Right renal pelvis (tissue), 4 donors: ENCODE measurements at places on chromosomes 6 and 20.

GRCh38 chr6:31202259-31203166, 32.0 kb upstream of the POU5F1 start:
- DNase-seq = no peak

GRCh38 chr20:42963796-42964195, 225.9 kb downstream of the PTPRT start:
- DNase-seq = no peak

- no peak for DNase-seq
Observed at GRCh38 chr6:34046617-34047016, 99.3 kb downstream of the GRM4 start.

GRCh38 chr20:47710665-47711045, 74.6 kb downstream of the SULF2 start:
- no peak for DNase-seq

DNA sequence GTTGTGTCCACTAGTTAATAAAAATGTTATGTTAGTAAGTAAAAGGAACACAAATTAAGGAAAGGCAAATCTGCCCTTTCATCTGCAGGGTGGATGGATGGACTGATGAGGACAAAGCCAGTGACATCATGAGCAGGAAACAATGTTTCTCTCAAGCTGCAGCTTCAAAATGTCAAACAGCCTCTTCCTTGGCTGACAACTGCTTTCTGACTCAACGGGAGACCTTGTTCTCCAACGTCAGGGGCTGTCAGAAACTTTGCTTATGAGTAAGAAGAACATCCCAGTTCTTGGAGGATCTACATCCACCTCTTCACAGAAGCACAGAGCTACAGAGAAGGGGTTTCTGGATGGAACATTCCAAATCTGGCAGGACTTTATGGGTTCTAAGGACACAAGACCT, 6.0 kb downstream of the CST2 start:
- no peak for DNase-seq

DNA sequence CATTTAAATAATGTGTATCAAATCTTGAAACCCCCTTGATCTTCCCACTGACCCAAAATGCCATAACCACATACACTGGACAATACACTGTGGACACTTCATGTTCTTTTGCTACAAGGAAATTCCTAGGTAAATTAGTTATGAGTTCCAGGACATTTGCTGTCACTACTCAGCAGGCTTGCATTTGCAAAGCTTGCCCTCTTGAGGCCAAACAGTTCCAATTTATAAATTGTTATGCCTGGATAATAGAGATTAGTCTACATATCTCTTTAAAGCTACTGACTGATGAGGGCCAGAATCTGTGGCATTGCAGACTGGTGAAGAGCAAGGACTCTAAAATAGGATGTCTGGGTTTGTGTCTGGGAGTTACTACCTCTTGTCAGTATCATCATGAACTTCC, 17.4 kb upstream of the RAB32 start:
- DNase-seq = no peak

- DNase-seq = peak; percentile 77
Observed at GRCh38 chr20:46568570-46569129, 18.2 kb upstream of the OCSTAMP start.

DNA sequence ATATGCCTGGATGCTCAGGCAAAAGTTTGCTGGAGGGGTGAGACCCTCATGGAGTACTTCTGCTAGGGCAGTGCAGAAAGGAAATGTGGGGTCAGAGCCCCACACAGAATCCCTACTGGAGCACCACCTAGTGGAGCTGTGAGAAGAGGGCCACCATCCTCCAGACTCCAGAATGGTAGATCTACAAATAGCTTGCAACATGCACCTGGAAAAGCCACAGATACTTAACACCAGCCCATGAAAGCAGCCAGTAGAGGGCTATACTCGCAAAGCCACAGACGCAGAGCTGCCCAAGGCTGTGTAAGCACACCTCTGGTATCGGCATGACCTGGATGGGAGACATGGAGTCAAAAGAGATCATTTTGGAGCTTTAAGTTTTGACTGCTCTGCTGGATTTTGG, 60.7 kb upstream of the GJE1 start:
- DNase-seq = no peak

GRCh38 chr20:47262365-47263013, 94.0 kb downstream of the ZMYND8 start:
- DNase-seq = no peak

DNA sequence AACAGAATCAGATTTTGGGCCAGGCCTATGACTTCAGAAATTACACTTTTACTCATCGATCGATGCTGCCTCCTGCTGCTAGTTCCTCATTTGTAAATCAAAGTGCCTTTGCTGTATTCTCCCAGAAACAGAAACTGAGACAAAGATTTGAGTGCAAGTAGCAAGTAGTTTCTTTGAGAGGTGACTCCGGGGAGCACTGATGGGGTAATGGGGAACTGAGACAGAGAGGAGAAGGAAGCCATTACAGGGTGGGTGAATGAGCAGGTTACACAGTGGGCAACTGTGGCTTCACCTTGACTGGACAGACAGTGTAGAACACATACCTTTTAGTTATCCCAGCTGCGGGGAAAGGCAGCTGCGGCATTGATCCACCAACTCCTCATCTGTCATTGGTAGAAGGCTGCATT, 9.7 kb upstream of the CD40 start:
- DNase-seq = no peak

DNA sequence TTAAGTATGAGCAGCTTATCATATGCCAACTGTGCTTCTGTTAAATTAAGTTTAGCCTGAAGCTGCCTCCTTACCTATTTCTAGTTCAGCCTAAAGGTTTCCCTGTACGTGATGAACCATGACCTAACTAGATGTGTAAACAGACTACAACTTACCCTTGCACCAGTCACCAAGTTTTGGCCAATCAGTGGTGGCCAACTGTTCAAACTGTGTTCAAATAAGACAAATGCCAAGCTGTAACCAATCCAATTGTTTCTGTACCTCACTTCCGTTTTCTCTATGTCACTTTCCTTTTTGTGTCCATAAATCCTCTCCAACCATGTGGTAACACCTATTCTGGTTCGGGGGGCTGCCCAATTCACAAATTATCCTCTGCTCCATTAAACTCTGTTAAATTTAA, 6.0 kb upstream of the SLC2A10 start:
- no peak for DNase-seq

GRCh38 chr6:4459996-4460395, 316.2 kb upstream of the CDYL start:
- no peak for DNase-seq

DNA sequence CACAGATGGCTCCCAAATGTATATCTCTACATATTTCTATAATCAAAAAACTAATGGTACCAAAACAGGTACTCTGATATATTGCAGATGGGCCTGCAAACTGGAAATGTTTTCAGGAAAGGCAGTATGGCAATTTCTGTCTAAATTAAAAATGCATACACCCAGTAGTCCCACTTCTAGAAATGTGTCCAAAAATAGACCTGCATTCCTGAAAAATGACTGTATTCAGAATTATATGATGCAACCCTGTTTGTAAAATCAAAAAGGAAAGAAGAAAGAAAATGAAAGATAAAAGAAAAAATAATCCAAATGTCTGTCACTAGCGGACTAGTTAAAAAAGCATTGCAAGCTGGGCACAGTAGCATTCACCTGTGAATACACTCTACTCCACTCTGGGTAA, 12.9 kb upstream of the MICB start:
- no peak for DNase-seq

GRCh38 chr6:73388800-73389512, 5.7 kb upstream of the DDX43 start:
- DNase-seq = peak; percentile 27

- peak; percentile 3 for DNase-seq
Observed at GRCh38 chr6:29524444-29525310, 34.9 kb downstream of the UBD start.

DNA sequence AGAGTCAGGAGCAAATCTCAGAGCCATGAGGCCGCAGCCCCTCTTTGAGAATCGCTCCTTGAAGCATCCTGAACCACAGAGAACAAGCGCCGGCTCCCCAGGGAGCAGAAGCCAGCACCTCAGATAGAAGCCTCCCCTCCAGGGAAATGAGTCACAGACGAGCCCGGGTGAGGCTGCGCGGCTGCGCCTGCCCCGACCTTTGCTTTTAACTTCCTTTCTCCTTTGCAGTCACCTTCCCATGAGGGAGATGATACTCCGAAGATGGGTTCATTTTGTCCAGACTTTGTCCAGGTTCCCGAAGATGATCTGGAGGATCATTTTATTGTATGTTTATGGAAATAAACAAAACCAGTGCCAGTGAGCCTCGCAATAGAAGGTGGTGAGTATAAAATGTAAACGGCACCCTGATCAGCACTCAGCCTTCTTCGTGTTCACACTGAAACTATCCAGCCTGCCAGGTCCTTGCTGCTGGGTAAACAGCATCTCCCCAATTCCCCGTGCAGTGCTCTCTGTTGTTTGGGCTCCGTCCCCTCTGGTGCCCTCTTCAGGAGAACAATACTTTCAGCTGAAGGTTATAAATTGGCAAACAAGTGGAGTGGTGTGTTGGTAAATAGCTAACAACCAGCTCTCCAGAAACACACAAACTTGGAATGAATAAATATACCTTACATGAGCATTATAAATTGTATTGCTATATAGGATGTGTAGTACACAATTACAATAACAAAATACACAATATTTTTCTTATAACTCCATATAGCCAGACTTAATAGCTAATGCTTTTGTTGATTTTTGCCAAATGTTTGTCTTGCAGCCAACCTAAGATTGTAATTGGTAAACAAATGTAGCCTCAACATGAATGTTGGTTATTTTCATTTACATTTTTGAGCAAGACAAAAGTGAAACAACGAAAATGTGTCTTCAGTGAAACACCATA, 41.4 kb upstream of the TMEM181 start:
- DNase-seq = no peak

DNA sequence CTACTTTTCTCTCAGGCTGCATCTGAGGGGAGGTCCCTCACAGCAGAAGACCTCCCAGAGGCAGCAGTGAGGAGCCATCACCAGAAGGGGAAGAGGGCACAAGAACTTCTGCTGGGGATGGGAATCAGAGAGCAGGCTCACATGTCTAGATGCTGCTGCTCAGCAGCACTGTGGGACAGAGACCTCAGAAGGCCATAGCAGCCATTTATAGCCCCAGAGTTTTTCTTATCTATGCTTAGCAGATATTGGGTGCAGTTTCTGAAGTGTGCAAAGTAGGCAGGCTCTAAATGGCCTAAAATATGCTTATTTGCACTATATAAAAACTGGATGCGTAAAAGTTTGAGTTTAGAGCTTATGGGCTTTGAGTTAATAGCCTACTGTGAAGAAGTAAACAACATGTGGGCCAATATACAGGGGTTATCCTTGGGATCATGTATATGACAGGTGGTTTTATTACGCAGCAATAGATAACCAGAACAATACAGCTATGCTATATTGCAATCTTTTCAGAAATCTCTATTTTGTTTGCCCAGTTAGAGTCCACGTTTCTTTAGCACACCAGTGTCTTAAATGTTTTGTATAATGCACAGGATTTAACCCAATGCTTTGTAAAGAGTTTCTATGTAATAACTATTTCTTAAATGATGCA, 60.2 kb upstream of the TMEM244 start:
- no peak for DNase-seq

DNA sequence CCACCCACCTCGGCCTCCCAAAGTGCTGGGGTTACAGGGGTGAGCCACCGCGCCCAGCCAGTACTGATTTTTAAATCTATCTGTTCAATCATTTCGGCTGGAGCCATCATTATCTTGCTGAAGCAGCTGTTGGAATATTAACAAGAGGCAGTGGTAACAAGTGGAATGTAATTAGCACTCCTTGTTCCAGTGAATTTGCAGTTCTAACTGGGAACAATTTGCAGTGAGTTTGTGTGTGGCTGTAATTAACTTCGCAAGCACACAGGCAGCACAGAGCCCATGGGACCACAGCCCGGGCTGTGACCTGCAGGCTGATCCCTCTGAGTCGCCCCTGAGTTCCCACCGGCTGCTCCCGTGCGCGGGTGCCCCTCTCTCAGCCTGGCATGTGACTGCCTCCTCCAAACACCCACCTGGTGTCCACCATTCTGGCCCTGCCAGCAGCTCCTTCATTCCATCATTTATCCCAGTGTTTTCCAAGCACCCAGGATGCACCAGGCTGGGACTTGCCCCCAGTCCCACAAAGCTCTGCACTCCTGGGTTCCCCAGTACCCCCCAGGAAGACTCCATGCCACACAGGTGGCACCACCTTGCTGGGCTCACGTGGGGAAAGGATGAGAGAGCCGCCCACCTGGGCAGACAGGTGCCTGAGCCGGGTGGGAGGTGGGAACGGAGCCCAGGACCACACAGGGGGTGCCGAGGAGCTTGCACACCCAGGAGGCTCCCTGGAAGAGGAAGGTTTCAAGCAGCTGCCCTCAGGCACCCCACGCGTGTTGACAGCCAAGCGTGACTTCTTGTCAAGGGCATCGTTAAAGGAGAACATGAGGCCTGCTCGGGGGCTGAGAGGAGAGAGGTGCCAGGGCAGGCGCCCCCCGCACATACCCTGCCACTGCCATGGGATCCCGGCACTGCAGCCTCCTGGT, 75.2 kb downstream of the YTHDF1 start:
- DNase-seq = no peak

DNA sequence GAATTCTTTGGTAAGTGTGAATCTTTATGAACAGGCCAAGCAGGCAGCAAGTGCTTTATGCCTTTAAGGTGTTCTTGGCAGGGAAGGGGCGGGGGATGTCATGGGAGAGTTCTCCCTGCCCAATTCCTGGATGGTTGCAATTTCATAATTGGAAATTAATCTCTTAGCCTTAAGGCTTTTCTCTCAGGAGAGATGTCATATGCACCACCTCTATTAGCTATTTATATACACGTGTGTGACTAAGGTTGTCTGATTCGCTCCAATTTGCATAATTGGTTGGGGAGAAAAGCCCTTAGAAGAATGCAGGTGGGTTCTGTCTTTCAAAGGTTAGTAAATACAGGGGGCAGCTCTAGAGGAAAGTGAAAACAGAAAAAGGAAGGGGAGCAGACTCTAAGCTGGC, 5.2 kb upstream of the ENPP5 start:
- no peak for DNase-seq
